H54 (cell line): ENCODE measurements at places on chromosomes 1 and 21.
A peak's percentile ranks its signal among the peaks of the same experiment; 100 is the strongest.

GRCh38 chr1:60802884-60803283 is 279.5 kb upstream of the NFIA start:
- DNase-seq: no peak

GRCh38 chr1:117181630-117182041 is 29.1 kb downstream of the VTCN1 start:
- no peak for DNase-seq

GRCh38 chr1:17168091-17168876 is 36.6 kb upstream of the PADI1 start:
- peak; percentile 67 for DNase-seq

- DNase-seq: no peak
Observed at GRCh38 chr21:29939104-29939923, 482 bp downstream of the GRIK1 start.

DNA sequence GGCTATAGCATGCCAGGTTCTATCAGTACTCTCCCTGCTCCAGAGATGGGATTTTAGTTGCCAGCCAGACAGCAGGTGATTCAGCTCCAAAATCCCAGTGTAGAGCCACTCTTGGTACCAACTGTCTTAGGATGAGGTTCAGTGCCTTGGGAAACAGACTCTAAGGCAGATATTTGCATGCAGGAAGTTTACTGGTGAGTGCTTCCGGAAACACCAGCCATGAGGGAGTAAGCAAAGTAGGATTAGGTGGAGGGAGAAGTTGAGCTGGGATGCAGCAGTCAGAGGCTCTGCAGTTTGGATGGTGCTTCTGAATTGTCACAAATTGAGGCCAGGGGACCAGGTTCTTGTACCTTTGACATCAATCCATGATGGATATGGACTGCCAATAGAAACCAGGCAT is 207.5 kb upstream of the JUN start:
- no peak for DNase-seq

GRCh38 chr1:145947551-145947950 is 10.3 kb downstream of the LIX1L start:
- no peak for DNase-seq

GRCh38 chr1:201026234-201026633 is 2.7 kb upstream of the KIF21B start:
- no peak for DNase-seq

DNA sequence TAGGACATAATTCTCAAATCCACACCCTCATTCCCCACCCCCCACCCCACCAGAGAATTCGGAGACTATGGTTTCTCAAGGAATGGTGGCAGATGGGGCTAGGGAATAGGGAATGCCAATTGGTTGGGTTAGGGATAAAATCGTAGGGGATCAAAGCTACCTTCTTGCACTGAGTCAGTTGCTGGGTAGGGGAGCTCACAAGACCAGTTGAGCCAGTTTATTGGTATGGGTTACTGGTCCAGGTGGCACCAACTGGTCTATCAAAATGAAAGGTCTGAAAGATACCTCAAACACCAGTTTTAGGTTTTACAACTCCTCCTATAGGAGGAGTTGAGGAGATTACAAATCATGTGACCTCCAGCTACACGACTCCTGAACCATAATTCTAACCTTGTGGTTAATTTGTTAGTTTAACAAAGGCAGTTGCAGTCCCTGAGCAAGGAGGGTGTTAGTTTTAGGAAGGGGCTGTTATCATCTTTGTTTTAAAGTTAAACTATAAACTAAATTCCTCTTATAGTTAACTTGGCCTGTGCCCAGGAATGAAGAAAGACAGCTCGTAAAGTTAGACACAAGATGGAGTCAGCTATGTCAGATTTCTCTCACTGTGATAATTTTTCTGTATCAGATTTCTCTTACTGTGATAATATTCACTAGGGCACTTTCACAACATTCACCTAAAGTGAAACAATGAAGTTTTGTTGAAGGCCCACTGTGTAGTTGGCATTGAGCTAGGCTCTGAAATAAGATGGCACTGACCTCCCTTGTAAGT is 2.5 kb downstream of the SHISAL2A start:
- DNase-seq: no peak

GRCh38 chr1:184143449-184143848 is 91.9 kb downstream of the TSEN15 start:
- DNase-seq: no peak

GRCh38 chr1:229514578-229515275 is 6.6 kb upstream of the NUP133 start:
- DNase-seq: peak; percentile 35

DNA sequence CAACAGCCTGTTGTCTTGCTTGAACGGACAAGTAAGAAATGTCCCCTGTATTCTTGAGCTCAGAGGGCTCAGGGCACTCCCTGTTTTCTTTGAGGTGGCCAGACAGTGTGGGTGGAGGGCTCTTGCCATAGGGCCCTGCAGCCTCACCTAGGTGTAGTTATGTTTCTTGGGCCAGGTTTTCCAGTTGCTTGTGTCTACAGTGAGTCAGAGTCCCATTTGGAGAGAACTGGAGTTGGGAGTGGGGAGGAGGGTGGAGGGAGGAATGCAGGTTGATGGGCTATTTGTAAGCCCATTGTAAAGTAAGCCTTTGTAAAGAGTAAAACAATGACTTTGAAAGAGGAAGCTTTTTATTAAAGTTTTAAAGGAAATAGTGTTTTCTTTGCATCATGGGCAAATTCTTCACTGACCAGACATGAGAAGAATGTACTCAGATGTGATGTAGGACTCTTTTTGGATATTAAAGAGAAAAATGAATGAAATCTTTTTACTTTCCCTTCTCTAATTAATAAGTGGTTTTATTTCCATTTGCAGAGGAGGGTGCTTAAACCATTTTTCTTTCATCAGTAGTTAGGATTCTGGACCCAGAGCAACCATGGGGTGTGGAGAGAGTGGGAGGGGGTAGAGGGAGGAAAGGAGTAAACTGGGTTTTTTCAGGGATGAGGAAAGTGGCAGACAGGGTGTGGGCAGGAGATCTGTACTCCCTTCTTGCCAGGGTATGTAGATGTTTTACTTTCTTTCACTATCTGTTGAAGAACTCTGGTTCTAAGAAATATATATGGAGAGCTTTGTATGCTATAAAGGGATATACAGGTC is 45.1 kb upstream of the MACF1 start:
- no peak for DNase-seq

DNA sequence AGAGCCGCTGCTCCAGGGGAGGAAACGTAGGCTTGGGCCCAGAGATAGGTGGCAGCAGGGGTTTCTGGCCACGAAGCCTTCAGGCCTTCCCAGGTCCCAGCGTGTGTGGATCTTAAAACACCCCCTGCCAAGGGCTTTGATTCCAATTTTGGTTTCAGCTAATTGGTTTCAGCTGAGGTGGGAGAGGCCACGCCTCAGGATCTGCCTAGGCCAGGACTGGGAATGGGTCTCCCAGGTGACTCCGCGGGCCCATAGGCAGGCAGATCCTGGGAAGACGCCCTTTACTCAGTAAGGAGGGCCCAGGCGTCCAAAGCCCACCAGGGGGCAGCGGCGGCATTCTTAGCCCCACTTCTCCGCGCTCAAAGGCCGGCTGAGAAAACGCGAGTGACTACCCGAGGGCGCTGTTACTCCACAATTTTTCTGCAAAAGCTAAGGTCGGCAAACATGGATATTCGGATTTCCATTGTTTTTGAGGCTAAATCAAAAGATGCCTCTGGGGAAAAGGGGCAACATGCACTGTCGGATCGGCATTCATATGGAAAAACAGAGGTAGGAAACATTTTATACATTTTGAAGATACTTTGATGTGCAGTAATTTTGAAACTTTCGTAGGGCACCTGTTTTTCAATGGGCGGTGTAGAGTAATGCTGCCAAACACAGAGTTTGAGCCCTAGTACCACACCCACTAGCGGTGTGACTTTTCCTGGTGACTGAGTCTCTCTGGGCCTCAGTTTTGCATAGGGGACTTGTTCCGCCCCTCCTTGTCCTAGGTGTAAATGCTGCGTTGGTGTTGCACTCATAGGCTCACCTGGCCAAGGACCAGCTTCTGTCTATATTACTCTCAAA is 31.8 kb upstream of the BCL10 start:
- no peak for DNase-seq

DNA sequence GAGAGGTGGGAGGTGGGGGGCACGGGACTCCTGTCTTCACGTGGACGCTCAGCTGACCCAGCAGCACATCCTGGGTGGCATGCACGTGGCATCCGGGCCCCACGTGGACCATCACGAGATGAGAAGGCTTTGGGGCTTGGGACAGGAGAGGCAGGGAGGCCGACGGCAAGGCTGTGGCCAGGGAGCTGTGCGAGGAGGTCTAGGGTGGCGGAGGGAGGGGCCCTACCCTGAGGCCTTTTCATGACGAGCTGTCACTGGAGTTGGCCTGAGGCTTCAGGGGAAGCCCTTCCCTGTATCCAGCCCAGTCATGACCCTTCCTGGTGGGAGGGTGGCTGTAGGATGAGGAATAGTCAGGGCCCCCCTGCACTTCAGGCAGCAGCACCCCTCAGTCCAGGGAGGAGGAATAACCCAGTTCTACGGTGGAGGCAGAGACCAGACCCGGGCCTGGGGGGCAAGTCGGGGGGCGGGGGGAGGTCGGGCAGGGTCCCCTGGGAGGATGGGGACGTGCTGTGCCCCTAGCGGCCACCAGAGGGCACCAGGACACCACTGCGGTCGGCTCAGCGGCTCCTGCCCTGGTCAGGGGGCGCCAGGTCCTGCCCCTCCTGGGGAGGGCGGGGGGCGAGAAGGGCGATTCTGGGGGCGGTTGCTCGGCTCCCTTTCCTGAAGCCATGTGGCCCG is 2.0 kb upstream of the PERM1 start:
- no peak for DNase-seq

- no peak for DNase-seq
Observed at GRCh38 chr1:14181191-14181795, 417.2 kb upstream of the KAZN start.

GRCh38 chr1:11592752-11593151 is 61.5 kb downstream of the FBXO2 start:
- DNase-seq: no peak

GRCh38 chr1:17979815-17980214 is 127.8 kb upstream of the IGSF21 start:
- DNase-seq: no peak

DNA sequence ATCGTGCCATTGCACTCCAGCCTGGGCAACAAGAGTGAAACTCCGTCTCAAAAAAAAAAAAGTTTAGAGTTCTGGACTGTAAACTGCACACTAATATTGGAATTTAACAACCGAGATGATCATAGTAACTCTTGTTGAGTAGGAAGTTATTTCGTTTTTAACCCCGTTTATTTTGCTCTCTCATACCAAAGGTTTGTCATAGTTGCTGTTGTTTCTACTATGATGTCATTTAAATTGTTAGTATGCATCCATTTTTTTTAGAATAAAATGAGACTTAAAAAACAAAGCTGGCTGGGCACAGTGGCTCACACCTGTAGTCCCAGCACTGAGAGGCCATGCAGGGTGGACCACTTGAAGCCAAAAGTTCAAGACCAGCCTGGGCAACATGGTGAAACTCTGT is 49.3 kb downstream of the DOP1B start:
- DNase-seq: no peak

GRCh38 chr1:35561972-35562680 is 4.5 kb downstream of the NCDN start:
- no peak for DNase-seq

DNA sequence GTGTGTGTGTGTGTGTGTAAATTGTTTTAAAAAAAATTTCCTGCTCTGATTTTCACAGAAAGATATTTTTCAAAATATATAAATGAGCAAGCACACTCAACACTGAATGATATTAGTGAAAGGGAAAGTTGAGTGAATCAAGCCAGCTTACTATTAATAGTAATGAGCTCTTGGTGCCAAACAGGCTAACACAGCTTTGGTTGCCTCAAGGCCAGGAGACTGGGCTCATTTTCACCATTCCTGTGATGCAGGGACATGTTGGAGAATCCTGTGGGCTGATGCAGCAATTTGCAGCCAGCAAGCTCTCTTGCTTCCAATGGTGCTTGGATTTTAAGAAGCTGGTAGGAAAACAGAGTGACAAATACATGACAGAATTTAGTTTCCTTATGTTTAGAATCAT is 30.2 kb downstream of the PLA2G4A start:
- no peak for DNase-seq

DNA sequence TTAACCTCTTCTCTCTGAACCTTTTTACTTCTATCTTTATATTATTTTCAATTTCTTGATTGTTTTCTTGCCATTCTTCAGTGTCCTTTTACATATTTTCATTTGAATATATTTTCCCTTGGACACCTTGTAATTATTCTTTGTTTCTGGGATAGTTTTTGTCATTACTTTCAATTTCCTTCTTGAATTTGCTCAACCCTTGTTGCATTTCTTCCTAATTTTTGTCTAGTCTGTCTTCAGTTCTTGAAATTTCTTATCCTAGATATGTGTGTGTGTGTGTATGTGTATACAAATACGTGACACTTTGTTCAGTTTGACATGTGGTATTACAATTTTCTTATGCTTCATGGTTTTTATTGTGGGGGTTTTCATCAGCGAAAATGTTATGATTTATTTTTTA is 1.9 kb upstream of the GALNT2 start:
- DNase-seq: no peak

DNA sequence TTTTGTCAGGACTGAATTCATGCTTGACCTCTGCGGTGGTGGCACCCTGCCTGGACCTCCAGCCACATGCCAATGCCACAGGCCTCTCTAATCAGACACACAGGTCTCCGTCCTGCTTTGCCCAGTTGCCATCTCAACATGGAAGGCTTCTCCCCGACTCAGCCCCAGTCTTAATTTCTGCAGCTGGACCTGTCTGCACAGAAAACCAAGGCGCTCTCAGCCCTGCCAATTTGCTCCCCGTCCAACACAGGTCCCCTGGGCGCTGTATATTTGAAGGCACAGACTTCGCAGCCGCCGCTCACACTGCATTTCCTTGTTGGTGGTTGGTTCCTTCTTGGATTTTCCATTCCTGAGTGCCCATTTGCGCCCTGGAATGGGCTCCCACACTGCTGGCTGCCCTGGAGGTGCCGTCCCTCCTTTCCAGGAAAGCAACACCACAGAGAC is 28.0 kb upstream of the PLEKHG5 start:
- no peak for DNase-seq

GRCh38 chr1:18077657-18078215 is 29.9 kb upstream of the IGSF21 start:
- no peak for DNase-seq

DNA sequence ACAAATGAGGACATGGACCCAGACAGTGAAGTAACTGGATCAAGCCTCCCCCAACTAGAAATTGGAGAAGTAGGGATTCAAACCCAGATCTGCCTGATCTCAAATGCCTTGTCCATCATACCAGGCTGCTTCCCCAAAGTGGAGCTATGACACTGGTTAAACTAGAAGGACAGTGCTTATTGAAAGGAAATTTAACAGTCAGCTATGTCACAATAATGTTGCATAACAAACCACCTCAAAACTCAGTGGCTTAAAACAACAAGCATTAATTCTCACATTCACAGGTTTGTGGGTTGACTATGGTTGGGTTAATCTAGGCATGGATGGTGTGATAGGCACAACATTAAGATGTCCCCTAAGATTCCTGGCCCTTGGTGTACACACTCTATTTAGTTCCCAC is 107.1 kb downstream of the TAS1R2 start:
- DNase-seq: no peak

GRCh38 chr1:31814631-31815306 is 1.1 kb downstream of the SPOCD1 start:
- no peak for DNase-seq

- peak; percentile 89 for DNase-seq
Observed at GRCh38 chr21:38773099-38774061, 32.3 kb upstream of the ETS2 start.

GRCh38 chr1:226337276-226337875 is 28.4 kb upstream of the LIN9 start:
- no peak for DNase-seq

- DNase-seq: no peak
Observed at GRCh38 chr1:182170891-182171461, 109.5 kb upstream of the ZNF648 start.

- no peak for DNase-seq
Observed at GRCh38 chr1:210296682-210297081, 32.0 kb upstream of the HHAT start.
